ENCODE measurements at places on chromosomes 12 and 14.

DNA sequence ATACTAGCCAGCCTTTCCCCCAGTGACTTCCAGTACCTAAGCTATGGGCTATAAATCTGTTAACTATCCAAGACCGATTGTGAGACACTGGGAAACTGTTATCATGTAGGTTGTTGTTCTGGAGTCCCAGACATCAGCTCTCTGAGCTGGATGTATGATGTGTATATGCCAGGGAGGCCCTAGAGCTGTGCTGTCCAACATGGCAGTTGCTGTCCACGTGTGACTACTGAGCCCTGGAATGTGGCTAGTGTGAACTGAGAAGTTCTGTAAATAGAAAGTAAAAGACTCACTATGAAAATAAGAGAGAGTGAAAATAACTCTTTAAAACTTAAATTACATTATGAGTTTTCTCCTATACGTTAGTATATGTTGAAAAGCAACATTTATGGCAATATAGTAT, 755.8 kb upstream of the FBXO33 start:
- DNase-seq: no peak

DNA sequence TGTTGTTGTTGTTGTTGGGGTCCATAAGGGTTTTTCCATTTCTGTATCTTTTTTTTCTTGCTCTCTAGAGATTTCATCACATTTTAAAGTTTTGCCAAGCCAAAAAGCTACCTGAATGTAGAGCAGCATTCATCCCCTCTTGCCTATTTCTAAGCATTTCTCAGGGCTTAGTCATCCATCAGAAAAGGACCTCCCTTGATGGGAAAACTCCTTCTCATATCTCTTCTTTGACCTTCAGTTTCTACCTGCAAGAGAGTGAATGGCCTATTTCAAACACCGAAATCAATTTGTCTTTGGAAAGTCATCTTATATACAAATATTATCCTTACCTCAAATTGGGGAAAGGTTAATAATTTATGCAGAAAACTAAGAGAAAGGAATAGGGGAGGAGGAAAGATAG, 4.5 kb downstream of the MYBPC1 start:
- DNase-seq: no peak

GRCh38 chr14:72818998-72819397, 74.9 kb downstream of the DPF3 start:
- DNase-seq: no peak

DNA sequence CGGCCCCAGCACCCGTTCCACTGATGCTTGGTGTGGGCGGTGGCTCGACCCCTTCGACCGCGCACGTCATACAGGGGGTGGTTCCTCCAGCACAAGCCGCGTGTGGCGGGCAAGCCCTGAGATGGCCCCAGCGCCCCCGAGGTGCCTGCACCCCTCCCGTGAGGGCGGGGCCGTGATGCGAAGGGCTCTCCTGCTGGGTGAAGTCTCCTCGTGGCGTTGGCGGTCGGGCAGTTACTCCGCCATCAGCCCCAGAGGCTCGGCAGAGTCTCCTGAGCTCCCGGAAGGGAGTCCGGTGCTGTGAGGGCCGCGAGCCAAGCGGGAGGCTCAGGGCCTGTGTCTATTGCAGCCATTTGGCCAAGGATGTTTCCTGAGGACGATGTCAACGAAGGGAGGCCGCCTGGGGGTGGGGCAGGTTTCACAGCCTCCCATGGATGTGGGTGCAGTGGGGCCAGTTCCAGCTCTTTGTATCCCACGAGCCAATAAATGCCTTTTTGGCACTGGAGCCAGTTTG, 78.1 kb upstream of the GALNT9 start:
- DNase-seq: no peak

- peak; percentile 65 for DNase-seq
Measured at GRCh38 chr12:65602610-65603295, 221.5 kb upstream of the HMGA2 start.

DNA sequence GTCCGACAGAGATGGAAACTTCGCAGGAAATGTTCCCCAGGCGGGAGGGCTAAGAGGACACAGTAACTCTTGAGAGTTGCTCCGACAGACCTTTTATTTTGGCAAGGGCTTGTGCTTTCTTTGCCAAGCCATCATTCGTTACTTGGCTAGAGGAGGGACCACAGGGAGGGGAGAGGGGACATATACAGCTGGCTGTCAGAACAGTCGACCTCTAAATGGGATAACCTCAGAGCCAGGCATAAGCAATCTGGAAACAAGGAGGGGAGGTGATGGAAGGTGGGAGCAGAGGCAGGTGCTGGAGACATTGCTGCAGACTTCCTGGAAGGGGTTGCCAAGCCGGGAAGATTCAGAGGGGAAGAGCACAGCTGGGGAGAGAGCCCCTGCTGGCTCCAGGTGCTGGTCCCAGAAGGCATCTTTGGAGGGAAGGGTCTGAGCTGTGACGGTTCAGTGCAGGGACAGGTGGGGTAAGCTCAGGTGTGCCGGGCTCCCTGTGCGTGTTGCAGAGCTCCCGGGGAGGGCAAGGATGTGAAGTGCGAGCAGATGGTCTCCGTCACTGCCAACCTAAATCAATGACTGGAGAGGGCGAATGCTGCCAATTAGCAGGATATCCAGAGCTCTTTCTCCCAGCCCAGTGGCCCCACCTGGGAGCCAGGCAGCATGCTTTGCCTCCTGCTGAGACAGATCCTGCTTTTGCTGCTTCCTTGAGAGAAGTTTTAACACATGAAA, 50.1 kb downstream of the CHST11 start:
- DNase-seq: no peak

DNA sequence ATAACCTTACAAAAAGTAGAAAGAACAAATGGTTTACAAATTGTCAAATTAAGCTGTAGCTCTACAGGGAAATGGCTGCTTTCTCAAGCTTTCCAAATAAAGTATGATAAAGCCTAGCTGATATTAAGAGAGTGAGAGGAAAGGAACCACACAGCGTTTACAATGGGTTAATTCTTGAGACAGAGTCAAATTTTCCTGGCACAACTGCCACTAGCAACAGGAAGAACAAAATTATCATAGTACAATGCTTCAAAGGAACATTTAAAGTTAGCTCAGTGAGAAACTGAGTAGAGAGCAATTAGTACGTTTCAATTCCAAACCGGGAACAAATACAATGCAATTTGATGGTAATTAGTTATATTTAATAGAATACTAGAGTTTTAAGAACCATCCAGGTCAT, 116.0 kb downstream of the PPP1R12A start:
- DNase-seq: no peak

DNA sequence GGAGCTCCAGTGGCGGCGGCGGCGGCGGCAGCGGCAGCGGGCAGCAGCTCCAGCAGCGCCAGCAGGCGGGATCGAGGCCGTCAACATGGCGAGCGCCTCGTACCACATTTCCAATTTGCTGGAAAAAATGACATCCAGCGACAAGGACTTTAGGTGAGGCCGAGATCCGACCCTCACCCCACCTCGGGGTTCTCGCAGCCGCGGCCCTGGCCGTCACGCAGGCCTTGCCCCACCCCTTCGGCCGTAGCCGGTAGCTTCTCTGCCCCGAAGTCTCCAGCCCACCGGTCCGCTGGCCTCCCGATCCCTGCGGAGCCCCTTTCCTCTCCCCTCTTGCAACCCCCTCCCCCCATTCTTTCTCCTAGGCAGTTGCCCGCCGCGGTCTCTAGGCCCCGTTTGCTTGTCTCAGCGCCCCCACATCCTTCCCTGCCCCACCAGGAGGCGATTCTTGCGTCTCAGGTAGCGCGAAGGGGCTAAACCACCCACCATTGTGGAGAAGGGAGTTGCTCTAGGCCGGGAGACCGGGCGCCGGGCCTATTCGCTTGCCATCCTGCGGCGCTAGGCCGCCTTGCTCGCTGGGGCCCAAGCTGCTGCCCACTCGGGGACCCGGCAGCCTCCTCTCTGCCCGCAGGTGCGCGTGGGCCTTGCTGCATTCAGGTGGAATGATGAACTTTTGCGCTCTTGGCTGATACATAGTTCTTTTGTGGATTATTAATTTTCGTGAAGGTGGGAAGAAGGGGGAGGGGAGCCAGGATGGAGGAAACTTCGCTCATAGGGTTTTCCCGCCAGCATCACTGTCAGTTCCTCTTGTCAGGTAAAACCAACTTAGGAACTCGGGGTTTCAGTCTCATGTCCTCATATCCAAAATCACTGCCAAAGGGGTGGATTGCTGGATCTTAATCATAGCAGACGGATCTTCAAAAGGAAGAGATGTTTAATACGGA, 745 bp downstream of the CAND1 start:
- peak; percentile 50 for DNase-seq

GRCh38 chr12:56720731-56721151, 4.4 kb downstream of the NACA start:
- DNase-seq: no peak

- no peak for DNase-seq
Measured at GRCh38 chr12:3227076-3227975, 150.1 kb downstream of the TSPAN9 start.

GRCh38 chr14:98503086-98503815, 768.7 kb downstream of the BCL11B start:
- DNase-seq: no peak

DNA sequence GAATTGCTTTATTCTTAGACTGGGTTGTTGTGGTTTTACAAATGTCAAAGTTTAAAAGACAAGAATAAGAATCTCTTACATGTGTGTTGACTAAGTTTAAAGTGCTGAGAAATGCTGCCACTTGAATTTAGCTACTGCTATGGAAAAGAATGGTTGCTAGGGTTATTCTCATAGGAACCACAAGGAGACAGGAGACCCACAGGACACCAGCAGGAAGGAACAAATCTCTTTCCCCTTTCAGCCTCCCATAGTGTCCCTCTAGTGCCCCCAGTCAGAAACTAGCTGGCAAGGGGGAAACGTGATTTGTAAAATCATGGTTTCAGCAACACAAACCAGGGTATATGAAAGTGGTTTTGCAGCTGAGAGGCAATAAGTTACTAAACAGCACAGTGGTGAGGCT, 102.7 kb downstream of the ST8SIA1 start:
- no peak for DNase-seq

DNA sequence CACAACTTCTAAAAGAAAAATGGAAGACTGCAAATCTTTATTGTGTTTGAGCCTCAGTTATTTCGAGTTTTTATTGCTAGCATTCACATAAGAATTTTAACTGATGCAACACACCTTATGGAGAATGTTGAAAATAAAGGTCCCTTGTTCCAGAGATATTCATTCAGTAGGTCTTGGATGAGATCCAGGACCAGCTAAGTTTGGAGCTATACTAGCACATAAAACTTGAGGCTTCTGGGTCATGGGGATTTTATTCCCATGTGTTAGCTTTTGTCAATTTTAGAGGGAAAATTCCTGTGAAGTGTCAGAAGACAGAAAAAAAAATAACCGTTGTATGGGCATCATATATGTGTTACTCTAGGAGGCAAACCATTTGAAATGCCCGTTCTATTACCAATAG, 693.2 kb upstream of the MIS18BP1 start:
- no peak for DNase-seq

DNA sequence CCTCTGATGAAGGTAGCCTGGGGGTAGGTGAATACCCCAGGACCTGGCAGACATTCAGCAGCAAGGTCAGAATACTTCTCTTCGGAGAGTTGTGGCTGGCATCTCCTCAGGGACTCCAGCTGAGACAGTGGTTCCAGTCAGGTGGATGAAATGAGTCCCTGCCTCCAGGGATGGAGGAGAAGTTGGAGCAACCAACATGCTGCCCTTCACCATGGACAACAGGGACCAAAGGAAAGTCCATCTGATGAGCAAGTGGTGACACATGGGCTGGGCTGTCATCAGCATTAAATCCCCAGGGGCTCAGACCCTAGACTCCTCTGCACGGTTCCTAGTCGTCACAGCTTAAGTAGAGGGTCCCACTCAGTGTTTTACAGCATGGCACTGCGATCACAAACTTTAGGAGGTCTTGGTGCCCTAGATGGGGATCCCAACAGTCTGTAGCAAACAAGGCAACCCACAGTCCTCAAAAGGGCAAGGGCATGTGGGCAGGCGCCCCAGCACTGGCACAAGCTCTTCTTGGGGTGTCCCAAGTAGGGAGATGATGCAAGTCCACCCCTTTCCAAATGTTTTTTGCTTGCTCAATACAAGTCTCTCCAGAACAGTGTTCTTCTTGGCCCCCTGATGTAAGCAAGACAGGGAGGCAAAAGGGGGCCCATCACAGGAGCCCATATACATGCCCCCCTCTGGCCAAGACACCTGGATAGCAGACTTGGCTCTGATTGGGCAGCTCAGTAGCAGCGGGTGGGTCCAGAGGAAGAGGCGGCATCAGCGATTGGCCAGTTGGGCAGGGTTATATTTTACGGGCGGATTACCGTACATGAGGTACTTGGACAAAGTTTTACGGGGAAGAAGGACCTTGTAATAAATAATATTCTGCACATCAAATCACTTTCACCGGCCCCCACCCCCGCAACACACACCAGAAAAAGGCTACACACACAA, 10.8 kb upstream of the CDH24 start:
- no peak for DNase-seq

GRCh38 chr12:15982471-15982870, 71.3 kb downstream of the DERA start:
- no peak for DNase-seq

- no peak for DNase-seq
Measured at GRCh38 chr14:74583689-74584434, 28.2 kb downstream of the LTBP2 start.

DNA sequence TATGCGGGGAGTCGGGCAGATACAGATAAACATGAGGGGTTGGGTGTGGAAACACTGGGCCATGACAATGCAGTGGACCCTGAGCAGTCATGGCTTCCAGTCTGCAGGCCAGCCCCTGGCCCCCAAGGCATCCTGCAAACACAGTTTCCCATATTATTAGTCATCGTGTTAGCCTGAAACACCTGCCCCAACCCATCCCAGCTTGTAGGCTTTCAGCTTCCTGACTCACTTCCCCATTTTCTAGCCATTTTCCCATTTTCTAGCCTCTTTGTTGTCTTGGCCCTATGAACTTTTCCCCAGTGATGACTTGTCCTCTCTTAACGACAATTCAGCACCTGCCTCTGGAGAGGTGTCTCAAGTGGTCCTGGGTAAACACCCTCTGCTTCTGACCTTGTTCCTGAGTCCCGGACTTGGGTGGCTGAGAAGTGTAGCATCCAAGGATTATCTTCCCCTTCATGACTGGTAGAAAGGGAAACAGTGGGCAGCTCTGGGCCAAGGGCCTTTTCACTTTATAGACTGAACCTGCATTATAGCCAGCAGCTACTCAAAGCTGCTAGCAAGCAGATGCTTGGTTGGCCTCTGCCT, 4.3 kb upstream of the PGF start:
- no peak for DNase-seq

- DNase-seq: no peak
Measured at GRCh38 chr12:110590806-110591326, 7.7 kb upstream of the PPTC7 start.

DNA sequence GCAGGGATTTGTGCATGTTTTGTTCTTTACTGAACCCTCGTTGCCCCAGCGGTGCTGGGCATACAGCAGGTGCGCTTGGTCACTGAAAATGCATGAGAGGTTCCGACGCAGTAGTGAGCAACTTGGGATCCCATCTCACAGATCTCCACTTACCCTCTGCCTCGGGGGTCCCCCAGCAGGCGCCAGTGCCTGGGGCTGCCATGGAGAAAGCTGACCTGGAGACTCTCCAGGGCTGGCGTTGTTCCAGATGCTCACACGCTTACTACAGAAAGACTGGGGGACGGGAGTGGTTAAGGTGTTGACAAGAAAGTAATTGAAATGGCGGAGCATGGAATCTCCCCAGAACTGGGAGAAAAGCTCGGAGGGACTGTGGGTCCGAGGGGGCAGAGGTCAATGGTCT, 14.2 kb downstream of the GLT1D1 start:
- no peak for DNase-seq
